ENCODE measurements at places on chromosomes 3 and 15.

DNA sequence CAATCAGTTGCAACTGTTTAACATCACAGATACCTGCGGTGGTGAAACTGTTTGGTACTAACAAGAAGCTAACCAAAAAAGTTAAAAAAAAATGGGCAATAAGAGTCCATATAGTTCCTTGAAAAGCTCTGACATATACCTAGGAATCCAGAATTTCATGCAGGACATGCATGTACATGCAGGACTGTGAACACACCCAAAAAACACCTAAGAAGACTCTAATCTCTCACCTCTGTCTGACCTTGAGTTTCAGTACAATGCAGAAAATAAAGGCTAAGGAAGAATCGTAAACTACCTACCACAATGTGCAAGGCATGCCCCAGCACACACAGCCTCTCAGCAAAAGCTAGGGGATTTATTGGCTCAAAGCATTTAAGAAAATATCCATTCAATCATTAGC lies 110.7 kb upstream of the GOLGA8J start:
- no peak for DNase-seq

- DNase-seq, result no peak
Observed at GRCh38 chr15:51721199-51721960, 16.1 kb downstream of the LYSMD2 start.

- DNase-seq, result no peak
Observed at GRCh38 chr3:10515884-10516495, 10.6 kb upstream of the ATP2B2 start.

- DNase-seq, result no peak
Observed at GRCh38 chr3:11168881-11169805, 14.8 kb downstream of the HRH1 start.

DNA sequence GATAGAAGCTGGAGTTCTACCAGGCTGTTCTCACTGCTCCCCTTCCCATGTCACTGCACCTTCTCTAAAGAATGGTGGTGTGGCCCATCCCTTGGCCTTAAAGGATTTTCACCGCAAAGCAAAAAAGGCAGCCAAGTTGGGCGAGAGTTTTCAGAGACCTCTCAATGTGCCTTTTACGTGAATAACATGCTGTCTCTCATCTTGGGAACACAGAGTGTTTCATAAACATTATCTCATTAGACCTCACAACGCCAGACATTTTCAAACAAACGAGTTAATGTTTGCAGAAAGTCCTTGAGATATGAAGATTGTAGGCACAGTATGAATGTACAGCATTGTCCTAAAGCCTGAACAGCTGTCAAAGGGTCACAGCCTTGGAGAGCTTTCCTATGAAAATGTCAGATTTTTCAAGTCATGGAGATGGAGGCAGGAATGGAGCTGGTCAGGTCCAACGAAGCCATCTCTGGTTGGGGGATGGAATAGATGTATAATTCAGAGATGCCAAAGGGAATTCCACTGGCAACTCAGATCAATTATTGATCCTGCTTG lies 21.3 kb downstream of the TM4SF1 start:
- no peak for DNase-seq

GRCh38 chr3:119898478-119899191 lies 116.7 kb downstream of the NR1I2 start:
- DNase-seq, result no peak

DNA sequence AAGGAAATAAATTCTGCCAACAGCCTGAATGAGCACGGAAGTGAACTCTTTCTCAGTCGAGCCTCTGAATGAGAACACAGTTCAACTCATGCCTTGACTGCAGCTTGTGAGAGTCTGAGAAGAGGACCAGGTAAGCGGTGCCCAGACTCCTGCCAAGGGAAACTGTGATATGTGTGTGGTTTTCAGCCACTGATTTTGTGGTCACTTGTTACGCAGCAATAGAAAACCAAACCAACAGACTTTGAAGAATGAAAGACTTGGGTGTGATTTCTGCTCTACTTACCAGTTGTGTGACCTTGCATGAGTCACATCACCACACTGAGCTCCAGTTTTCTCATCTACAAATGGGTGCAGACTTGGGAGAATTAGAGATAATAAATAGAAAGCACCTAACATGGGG lies 30.6 kb upstream of the FAM107A start:
- DNase-seq, result no peak

- DNase-seq, result no peak
Observed at GRCh38 chr3:156820692-156821080, 5.5 kb upstream of the LEKR1 start.

DNA sequence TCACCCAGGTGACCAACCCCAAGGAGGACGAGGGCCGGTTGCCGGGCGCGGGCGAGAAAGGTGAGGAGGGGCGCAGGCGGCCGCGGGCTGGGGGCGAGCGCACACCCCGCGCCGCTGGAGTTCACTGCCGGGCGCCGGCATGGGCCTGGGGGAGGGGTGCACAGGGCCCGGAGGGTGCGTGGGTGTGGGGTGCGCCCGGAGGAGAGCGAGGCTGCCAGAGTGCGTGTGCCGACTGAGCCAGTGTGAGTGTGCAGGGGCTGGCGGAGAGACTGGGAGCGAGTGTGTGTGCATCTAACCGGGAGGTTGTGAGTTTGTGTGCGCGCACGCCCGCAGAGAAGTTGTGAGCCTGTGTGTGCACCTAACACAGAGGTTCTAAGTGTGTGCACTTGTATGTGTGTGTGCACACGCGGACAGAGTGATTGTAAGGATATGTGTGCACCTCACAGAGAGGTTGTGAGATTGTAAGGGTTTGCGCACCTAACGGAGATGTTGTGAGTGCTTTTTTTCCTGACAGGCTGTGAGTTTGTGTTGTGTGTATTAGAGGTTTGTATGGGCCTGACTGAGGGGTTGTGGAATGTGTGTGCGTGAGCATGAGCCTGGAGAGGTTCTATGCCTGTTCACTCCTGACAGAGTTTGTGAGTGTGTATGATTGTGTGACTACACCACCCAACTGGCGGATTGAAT lies 681 bp downstream of the CTDSPL start:
- DNase-seq, result no peak

DNA sequence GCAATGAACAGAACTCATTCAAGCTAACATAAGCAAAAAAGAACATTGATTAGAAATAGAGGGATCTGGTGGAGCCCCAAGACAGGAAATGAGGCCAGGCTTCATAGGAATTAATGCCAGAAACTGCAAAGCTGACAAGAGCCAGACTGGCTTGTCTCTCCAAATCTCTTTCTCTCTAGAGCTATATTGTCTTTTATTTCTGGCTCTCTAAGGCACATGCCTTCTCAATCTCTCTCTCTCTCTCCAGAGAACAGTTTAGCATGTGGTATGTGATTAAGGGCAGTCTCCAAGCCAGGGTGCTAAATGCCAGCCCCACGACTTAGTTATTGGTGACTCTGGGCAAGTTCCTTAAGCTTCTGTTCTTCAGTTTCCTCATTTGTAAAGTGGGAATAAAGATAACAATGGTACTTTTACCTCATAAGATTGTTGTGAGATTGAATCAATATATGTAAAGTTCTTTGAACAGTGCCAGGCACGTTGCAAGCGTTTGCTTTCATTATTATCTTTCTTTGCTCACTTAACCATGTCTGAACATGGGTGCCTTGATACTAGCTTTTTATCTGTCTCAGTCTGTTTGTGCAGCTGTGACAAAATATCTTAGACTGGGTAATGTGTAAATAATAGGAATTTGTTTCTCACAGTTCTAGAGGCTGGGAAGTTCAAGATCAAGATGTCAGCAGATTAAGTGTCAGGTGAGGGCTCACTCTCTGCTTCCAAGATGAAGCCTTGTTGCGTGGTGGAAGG lies 123.2 kb downstream of the BDH1 start:
- no peak for DNase-seq

- no peak for DNase-seq
Observed at GRCh38 chr3:147507638-147508286, 98.6 kb downstream of the ZIC1 start.

- no peak for DNase-seq
Observed at GRCh38 chr3:182703233-182703632, 90.1 kb upstream of the ATP11B start.

- peak; percentile 36 for DNase-seq
Observed at GRCh38 chr15:97234851-97235610, 725.5 kb upstream of the ARRDC4 start.

DNA sequence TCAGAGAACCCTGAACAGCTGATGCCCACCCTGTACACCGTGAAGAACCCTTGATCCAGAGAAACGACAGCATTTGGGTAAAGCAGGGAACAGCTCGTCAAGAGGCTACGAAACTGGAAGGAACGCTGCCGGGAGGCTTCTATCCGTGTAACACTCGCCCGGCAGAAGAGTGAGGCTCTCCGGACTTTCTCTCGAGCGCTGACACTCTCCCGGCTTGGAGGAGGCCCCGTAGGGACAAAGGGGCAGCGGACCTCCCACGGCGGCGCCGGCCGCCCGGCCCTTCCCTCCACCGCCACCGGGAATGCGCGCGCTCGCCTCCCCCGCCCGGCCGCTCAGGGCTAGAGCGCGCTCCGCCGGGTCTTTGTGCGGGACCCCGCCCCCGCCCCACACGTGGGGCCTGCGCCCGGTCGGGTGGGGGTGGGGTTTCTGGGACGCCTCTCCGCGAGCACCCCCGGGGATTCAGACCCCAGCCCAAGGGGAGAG lies 1.7 kb downstream of the HYAL2 start:
- peak; percentile 44 for DNase-seq

- DNase-seq, result no peak
Observed at GRCh38 chr3:32383136-32383711, 8.4 kb upstream of the CMTM7 start.

DNA sequence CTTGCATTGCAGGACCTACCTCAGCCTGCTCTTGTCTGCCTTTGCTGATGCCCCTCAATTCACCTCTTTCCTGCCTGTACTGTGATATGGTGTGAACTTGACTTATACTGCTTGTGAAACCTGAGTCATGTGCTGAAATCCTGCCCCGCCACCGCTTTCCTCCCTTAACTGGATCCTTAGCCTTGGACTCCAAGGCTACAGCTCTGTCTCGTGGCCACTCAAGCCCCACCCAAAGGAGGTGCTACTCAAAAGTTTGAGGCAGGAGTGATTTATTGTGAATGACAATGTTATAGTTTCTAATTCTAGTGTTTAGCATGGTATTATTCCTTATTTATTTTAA lies 56.1 kb downstream of the MYZAP start:
- no peak for DNase-seq

DNA sequence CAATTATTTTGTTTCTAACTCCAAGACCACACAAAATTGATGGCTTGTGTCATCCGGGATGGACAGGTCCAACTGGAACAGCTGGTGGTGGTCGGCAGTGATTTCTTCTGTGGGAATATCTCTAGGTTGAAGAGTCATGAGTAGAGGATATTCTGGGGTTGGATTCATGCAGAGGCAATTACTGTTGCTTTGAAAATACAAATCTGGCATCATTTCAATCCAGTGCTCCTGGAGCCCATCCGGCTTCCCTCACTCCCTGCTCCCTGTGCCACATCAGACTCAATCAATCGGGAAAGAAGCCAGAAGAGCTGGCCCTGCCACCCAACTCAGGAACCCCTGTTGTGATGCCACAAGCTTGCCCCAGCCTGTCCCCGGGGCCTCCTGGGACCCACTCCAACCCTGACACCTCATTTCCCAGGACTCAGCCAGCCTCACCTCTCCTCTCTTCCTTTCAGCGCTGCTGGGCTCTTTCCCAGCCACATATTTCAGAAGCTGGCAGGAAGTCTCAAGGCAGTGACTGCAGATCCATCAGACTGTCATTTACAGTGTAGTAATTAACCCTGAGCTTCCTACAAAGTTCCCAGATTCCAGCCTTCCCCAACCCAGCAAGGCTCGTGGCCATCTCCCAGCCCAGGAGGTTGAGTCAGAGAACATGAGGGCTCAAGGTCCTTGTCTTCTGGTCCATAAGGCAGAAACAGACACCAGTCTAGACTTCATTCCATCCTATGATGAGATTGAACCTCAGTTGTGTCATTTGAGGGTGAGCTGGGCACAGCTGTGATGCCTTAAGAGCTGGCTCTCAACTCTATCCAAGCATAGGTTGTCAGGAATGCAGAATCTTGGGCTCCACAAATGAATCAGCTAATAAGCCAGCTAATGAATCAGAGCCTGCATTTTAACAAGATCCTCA lies 114.0 kb downstream of the FAM174B start:
- DNase-seq, result no peak

GRCh38 chr3:71515636-71516365 lies 67.7 kb downstream of the FOXP1 start:
- DNase-seq, result no peak

Data from NCI-H187 (cell line).